NCI-H82 (cell line): ENCODE measurements at places on chromosomes 11 and 22.

GRCh38 chr11:57499413-57499982, 16.0 kb downstream of the SLC43A1 start:
- peak; percentile 97 for DNase-seq

GRCh38 chr11:76361776-76362175, 19.2 kb downstream of the THAP12 start:
- DNase-seq: no peak

- no peak for DNase-seq
Measured at GRCh38 chr22:28268171-28268570, 349.1 kb upstream of the PITPNB start.

DNA sequence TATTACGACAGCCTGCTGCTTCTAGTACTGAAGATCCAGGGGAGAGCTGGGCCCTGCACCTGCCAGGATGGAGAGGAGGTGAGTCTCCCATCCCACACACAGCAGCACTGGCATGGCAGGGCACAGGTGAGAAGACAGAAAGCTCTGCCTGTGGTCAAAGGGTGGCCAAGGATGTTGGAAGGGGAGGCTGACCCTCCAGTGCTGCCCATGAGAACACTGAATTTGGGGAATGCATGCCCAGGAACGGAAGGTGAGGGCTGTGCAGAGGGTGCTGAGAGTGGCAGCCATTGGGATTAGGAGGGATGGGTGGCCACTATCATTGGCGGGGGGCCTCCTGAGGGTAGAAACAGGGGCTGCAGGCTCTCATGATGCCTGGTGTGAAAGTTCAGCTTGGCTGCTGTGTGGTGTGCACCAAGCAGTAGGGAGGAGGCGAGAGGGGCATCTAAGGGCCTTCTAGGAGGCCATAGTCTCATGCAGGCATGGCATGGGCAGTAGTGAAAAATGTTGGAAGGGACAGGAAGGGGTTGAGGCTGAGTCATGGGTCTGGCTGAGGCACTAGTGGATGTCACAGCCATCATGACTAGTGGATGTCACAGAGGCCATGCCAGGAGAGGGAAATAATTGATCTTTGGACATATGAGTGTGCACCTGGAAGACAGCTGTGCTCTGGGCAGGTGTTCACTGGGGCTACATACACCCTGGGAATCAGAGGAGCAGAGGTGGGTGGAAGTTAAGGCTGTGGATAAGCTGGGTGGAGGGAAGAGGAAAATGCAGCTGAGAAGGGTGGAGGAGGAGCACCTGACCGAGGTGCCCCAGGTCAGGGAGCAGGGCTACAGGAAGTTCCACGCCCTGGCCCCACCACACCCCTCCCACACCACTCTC, 2.5 kb upstream of the LRRC74B start:
- no peak for DNase-seq

- no peak for DNase-seq
Measured at GRCh38 chr11:93608364-93608763, 53.1 kb upstream of the CEP295 start.

GRCh38 chr11:11836676-11837231, 5.0 kb upstream of the USP47 start:
- DNase-seq: no peak

DNA sequence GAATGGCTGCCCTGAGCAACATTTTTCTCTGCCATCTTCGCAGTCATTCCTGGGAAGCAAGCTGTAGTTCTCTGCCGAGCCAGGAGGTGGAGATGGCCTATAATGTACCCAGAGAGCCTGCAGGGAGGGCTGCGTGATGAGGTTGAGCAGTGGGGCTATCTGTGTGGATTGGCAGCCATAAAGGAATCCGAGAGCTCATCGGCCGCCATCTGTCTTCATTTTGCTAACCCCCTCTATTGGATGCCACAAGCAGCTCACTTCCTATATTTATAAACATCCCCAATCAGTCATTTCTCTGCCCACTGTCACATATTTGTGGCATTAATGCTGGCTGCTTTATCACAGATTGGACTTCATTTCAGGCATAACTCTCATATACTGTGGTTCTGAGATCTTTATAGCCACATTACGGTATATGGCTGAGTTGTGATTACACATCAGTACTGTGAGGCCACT, 209.5 kb downstream of the NTM start:
- DNase-seq: peak; percentile 95

DNA sequence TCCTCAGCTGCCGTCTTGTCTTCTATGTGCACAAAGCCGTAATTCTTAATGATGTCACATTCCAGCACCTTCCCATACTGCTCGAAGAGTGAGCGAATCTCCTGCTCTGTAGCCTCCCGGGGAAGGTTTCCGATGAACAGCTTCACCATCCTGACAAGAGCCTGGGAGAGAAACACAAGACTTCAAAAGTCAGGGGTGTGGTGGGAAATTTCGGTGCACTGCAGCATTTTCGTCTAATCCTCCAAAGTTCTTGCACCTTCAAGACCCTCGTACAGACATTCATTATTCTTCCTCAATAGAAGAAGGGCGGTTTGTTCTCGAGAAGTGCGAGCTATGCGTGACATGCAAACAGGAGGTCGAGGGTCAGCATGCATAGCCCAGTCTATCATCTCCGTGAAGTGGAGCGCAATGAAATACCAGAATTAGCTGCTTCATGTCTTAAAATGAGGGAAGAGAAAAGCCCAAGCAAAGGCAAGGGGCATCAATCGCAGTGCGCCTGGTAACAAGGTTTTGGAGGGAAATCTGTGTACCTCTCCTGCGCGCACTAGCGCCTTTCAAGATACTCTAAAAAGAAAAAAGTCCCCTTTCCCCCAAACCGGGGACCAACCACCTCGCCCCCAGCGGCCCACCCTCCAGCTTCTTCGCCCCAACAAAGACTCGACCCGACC, 622 bp downstream of the RBM4B start:
- no peak for DNase-seq

DNA sequence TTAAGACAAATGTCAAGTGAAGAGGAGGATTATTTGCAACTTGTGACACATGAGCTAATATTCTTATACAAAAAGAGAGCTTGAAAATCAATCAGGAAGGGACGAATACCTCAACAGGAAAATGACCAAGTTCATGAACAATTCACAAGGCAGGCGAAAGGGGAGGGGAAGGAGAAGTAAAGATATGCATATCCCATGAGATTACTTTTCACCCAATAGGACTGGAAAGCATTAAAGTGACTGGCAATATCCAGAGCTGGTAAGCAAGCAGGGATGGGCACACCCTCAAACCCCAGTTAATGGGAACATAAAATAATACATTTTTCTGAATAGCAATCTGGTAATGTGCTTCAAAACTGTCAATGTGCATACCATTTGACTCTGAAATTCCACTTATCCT, 129.5 kb downstream of the SLC1A2 start:
- DNase-seq: no peak

GRCh38 chr11:5684646-5685362, at the start of gene TRIM5:
TSS of gene TRIM5 (minus strand) at chr11:5685074. CDS start at chr11:5680177, 4,897 bp downstream.
- DNase-seq: peak; percentile 2

- DNase-seq: peak; percentile 25
Measured at GRCh38 chr11:17519061-17519885, 24.9 kb downstream of the USH1C start.

GRCh38 chr22:17972385-17973191, 51.8 kb downstream of the MICAL3 start:
- DNase-seq: no peak

- no peak for DNase-seq
Measured at GRCh38 chr11:96157517-96157873, 185.5 kb downstream of the MAML2 start.

- DNase-seq: no peak
Measured at GRCh38 chr11:65981972-65982823, 19.8 kb downstream of the EIF1AD start.

DNA sequence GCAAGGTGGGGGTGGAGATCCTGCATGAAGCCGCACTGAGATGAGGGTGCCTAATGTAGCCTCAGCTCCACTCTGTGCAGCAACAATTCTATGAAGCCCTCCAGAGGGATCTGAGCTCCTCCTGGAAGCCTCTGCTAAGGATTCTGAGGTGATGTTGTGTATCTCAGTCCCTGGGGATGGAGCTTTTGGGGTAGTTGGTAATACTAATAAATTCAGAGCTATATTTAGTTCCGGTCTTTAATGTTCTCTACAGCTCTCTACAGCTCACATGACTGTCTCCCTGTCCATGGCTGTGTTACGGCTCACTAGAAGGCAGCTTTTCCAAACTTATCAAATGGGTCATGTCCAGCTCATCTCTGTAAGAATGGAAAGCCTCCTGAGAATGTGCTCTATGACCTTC, 93.4 kb downstream of the ISX start:
- no peak for DNase-seq

DNA sequence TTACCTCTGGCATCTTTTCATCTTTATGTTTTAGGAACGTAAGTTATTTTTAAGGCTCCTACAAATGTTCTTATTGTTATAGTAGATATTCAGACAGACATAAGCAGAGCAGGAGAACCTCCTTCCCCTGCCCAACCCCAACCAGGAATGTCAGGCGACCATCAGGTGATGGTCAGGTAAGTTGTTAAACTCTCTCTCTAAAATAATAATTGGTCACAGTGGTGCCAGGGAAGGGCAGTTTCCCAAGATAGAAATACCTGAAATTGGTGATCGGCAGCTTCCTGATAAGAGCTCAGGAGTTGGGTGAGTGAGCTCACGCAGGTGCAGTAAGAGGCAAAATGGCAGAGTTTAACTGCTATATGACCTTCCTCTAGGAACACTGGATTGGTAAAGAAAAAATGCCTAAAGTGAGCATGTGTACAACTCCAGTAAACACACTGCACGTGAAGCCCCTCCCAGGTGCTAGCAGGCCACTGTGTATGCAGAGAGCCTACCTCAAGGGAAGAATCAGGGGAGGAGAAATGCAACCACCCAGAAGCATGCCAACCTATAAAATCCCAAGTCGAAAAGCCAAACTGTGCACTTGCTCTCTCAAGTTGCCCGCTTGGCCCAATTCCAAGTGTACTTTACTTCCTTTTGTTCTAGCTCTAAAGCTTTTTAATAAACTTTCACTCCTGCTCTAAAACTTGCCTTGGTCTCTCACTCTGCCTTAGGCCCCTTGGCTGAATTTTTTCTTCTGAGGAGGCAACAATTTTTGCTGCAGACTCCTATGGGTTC, 273.9 kb downstream of the SBF2 start:
- DNase-seq: no peak

DNA sequence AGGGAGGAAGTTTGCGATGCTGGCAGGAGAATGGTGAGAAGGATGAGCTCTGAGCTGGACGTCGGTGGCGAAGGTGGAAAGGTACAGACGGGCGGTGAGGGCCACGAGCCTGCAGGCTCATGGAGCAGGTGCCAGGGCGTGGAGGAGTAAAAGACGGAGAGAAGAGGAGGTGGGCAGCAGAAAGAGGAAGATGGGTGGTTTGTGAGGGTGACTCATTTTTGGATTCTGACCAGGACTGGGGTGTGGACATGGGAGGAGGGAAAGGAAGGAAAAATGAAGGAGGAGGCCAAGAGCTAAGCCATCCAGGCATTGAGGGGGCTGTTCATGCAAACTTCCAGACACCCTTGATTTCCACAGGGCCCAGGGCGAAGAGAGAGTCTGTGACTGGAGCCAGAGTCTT, 3.5 kb downstream of the ZDHHC24 start:
- DNase-seq: no peak

GRCh38 chr11:103737037-103737622, 299.3 kb upstream of the DDI1 start:
- DNase-seq: no peak

DNA sequence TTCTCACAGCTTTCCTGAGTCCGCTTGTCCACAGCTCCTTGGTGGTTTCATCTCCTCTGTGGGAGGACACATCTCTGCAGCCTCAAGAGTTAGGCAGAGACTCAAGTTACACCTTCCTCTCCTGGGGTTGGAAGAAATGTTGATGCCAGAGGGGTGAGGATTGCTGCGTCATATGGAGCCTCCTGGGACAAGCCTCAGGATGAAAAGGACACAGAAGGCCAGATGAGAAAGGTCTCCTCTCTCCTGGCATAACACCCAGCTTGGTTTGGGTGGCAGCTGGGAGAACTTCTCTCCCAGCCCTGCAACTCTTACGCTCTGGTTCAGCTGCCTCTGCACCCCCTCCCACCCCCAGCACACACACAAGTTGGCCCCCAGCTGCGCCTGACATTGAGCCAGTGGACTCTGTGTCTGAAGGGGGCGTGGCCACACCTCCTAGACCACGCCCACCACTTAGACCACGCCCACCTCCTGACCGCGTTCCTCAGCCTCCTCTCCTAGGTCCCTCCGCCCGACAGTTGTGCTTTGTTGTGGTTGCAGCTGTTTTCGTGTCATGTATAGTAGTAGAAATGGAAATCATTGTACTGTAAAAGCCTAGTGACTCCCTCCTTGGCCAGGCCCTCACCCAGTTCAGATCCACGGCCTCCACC, 11.7 kb downstream of the RASD2 start:
- DNase-seq: peak; percentile 61

GRCh38 chr11:125358254-125358840, 137.7 kb downstream of the FEZ1 start:
- DNase-seq: no peak

DNA sequence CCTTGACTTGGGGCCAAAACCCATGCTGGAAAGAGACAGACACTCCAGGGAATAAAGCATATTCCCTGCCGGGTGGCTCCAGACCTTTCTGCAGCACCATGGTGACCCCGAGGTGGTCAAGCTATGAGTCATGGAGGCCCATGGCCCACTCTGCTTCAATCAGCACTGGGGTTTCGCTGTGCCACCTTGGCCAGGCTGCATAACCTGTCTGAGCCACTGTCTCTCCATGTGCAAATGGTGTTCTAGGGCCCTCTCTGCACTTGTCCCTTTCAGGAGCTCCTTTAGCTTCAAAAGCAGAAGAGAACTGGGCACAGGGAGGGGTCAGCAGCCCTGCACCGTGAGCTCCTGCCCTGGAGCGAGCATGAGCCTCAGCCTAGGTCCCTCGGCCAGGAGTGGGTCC, 410.1 kb downstream of the SHANK2 start:
- DNase-seq: no peak

GRCh38 chr22:43281394-43281793, 61.8 kb downstream of the SCUBE1 start:
- DNase-seq: no peak

- no peak for DNase-seq
Measured at GRCh38 chr11:109785198-109785597, 308.0 kb upstream of the ZC3H12C start.

DNA sequence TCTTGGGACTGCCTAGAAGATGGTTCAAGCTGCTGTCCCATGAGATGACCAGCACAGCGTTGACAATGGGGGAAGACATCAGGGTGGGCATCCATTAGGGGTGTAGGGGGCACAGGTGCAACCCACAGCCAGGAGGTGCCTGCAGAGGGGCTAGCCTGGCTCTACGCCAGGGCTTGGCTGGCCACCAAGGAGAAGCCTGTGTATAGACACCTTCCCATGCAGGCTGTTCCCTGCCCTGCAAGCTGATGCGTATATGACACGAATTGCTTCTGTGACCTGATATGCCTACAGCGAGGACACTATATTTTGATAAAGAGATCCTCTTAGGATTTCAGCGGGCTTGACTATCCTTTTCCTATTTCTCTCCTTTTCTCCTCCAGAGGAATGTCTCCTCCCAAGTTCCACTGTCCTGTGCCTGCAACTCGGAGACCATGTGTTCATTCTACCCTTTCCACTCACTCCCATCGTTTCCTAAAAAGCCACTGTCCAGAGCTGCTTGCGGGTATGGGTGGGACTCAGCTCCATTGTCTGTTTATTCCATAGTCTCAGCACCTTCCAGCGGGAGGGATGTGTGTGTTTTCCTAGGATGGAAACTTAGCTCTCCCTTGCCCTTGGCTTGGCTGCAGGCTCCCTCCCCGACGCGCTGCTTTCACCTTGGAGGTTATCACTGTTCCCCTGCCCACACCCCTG, 56.1 kb downstream of the ST14 start:
- DNase-seq: no peak
